ENCODE measurements at places on chromosomes 2 and 18. TPM values are rescaled to one million over a fixed set of nuclear protein-coding genes. Genes with fewer than 3 reads are reported as not detected.

DNA sequence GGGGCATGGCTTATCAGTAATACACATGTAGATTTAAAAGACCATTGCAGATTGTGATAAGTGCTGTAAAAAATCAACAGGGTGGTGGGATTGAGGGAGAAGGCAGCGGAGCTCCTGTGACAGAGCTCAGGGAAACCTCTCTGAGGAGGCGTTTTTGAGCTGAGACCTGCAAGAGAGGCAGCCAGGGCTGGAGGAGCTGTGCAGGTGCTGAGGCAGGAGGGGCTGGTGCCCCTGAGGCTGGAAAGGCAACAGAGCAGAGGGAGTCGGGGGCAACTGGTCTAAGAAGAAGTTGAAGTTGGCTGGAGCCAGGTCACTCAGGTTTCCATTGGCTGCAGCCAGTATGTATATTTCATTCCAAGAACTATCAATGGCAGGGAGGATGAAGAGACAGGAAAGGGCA is 47.6 kb downstream of the KLHL29 start:
- DNase-seq = no peak

Gene FAM117B
- 31.9 TPM for polyA plus RNA-seq

DNA sequence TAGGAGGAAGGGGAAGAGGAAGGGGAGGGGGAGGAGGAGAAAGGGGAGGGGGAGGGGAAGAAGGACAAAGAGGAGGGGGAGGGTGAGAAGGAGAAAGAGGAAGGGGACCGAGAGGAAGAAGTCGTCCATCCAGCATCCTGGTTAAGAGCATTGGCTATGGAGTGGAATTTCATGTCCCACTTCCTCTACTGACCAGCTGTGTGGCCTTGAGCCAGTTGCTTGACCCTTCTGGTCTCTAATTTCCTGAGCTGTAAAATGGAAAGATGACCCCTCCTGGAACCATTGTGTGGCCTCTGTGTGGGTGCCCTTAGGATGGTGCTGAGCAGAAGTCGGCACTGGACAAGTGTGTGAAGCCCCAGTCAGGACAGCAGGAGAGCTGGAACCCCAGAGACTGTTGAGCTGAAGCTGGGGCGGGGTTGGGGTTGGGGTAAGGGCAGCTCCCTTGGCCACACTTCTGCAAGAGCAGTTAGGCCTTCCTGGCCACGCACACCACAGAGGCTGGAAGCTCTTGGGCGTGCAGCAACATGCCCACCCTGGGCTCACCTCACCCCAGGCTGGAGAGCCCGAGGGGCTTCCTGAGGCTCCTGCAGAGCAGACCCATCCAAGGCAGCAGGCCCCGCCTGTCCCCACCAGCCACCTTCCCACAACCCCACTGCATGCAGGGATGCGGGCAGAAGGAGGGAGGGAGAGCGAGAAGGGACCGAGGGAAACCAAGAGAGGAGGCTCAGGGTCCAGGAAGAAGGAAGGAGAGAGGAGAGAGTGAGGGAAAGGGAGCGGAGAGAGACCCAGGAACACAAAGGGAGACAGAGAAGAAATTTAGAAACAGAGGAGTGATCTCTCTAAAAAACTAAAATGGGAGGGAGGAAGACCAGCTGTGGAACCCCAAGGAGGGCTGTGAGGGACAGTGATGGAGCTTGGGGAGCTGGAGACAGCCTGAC is 16.2 kb downstream of the ADRA2B start:
- DNase-seq = no peak

DNA sequence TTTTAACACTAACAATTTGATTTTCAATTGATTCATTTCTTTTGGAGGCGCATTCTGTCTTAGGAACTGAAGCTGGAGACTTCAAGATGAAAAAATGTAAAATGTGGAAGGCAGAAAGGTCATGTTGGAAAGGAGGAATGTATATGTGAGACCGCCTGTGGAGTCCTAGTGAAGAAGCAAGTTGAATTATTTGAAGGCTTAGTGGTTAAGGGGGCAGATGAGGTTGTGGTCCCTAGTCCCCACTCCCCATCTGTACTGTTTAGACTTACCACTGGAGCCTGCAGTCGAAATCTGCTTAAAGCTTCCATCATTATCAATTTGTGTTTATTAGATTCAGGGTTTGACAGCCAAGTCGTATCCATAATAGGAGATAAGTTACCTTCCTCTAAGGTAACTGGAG is 15.4 kb upstream of the MIB1 start:
- no peak for DNase-seq

Gene LYPD6B
- polyA plus RNA-seq = 33.1 TPM

Data from left renal cortex interstitium (tissue), 4 donors.